ENCODE measurements at places on chromosomes 2 and 18.

DNA sequence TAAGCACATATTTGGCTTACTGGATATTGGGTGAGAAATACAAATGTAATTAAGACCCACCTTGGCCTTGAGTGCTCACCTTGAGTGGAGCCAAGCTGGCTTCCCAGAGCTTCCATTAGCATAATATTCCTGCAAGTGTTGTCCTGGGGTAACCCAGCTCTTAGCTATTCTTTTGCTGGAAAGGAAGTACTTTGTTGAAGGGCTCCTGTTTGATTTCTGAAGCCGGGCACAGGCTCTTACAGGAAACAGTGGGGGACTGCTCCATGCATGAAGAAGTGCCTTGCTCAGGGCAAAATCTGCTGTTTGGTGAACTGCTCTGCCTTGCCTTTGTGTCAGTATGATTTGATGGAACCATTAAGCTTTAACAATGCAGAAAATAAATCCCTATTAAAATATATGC lies 325.4 kb downstream of the SMAD2 start:
- DNase-seq: no peak

DNA sequence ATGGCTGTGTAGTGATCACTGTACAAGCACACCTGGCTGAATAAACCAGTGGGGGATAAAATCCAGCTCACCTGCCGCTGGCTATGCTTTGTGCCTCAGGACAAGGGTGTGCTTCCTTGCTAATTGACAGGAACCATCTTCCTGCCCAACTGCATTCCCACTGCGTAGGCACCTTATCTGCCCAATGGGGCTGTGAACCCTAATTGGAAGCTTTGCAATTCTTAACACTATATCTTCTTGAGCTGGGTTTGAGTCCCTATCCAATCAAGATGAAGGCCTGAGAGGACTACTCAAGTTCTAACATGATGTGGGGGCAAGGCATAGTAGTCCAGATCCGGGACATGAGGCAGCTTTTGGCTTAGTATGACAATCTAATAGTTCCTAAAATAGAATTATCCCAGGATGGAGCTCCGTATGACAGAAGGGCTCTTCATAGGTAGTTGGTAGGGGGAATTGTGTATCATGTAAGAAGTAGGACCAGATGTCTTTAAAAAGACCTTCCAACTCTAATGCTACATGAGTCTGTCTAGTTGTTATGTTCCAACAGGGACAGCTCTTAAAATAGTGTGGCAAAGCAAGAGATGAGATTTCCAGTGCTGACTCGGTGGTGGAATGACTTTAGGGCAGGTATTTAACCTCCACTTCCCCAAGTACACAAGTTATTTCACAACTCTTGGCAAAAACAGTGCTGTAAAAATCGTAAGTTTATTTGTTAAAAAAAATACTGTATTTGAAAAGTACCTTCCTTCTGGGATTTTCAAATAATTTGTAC lies 2.3 kb upstream of the TMEM150A start:
- no peak for DNase-seq

DNA sequence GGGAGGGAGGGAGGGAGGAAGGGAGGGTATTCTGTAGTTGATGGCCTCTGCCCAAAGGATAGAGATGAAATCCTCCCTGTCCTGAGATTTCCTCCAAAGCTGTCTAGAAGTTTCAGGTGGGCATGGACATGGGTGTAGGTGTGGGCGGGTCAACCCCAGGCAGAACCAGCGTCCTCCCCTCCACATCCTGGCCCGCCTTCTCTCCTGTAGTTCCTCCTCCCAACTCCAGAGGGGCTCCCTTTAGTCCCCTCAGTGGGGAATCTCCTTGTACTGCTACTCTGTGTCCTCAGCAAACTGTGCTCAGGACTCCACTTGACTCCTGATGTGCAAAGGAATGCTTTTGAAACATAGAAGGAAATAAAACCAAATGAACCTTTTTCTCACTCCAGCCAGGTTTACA lies 88.1 kb downstream of the MRPS9 start:
- no peak for DNase-seq

DNA sequence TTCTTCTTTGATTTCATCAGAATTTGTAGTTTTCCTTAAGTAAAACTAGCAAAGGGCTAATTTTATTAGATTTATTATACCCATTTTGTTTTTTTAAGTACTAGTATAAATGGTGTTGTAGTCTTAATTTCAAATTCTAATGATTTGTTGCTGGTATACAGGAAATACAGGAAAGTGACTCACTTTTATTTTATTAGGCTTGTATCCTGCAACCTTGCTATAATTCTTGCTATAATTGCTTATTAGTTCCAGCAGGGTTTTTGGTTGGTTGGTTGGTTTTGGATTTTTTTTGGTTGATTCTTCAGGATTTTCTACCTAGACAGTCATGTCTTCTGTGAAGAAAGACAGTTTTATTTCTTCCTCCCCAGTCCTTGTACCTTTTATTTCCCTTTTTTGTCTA lies 110.6 kb upstream of the IL1R2 start:
- no peak for DNase-seq

GRCh38 chr2:218313356-218313755 lies 21.1 kb upstream of the TMBIM1 start:
- no peak for DNase-seq

DNA sequence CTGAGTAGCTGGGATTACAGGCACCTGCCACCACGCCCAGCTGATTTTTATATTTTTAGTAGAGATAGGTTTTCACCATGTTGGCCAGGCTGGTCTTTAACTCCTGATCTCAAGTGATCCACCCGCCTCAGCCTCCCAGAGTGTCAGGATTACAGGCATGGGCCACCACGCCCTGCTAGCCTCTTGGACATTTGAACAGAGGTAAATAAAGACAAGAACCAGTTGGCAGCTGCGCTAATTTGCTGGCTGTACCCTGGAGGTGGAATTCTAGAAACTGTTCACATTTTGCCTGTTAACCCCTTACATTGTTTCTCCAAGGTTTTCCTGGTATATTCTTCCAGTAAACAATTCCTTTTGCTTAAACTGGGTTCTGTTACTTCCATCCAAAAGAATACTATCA lies 132.9 kb downstream of the CDH2 start:
- DNase-seq: no peak

DNA sequence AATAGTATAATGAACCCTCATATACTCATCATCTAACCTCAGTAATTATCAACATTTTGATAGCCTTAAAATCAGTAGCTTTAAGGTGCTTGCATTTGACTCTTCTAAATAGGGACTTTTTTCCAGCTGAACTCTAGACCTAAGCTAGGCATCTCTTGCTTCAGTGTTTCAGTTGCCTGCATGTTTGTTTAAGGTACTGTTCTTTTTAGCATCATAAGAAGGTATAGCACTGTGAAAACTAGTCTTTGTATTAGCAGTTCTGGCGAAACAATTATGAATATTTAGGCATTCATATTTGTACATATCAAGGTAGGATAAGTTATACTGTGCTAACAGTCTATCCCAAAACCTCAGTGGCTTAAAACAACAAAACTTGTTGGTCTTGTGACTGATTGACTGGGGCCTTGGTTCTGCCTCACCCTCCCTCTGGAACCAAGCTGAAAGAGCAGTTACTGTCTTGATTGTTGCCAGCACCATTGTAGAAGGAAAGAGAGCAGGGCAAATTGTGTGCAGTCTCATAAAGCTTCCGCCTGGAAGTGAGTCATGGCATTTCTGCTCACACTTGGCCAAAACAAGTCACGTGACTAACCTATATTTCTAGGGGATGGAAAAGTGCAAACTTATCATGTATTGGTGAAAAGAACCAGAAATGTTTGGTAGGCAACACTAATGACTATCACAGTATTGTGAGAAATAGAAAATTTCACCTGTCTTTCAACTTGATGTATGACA lies 24.3 kb downstream of the GALNT1 start:
- no peak for DNase-seq

- no peak for DNase-seq
Measured at GRCh38 chr2:216485237-216485636, 13.4 kb upstream of the RPL37A start.

DNA sequence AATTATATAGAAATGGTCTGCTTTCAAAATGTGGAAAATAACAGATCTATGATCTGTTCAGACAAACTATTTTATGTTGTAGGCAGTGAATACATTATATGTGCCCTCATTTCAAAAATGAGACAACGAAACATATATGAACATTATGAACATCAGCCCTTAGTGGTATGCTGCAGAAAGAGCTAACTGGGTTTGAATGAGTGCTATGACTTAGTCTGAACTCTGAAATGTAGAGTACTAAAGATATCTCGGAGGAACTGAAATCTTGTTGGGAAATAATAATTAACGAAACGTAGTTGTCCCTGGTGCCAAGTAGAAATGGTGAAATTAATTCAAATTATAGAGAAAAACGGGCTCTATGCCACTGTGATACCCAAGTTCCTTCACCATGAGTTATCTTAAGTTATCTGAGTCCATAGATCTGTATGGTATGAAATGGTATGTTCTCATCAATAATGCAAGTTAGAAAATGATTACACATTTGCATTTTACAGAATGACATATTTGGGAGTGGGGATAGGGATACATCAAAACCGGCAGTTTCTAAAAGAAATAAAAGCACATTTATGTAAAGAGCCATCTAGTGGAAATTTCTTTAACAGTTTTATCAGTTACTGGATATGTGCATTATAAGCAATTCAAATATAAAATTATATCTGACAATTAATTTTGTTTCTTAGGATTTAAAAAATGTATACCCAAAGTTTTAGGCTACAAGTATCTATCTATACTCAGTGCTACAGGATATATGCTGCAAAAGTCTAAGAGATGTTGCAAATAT lies 26.7 kb downstream of the STARD6 start:
- no peak for DNase-seq

GRCh38 chr2:208183972-208184705 lies 5.7 kb downstream of the C2orf80 start:
- no peak for DNase-seq

- no peak for DNase-seq
Measured at GRCh38 chr2:70832386-70832785, 3.2 kb downstream of the CD207 start.

DNA sequence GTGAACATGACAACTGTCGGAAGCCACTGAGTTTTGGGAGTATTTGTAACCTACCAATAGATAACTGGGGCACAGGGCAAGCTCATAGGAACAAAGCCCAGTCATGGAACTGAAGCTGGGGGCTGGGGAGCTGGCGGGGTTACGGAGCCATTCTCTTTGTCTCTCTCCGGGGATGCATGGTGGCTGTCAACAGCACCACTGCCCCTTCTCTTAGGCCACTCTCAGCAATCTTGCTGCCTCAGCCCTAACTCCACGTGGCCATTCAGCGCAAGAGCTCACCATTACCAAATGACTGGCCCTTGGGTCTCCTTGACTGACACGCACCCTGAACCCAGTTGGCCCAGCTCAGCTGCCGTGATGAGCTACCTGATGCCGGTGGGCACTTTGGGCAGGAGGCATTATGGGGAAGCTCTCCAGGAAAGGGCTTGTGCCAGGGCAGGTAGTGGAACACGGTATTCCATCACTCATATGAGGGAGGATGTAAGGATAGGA lies 33.6 kb upstream of the ODC1 start:
- DNase-seq: no peak

DNA sequence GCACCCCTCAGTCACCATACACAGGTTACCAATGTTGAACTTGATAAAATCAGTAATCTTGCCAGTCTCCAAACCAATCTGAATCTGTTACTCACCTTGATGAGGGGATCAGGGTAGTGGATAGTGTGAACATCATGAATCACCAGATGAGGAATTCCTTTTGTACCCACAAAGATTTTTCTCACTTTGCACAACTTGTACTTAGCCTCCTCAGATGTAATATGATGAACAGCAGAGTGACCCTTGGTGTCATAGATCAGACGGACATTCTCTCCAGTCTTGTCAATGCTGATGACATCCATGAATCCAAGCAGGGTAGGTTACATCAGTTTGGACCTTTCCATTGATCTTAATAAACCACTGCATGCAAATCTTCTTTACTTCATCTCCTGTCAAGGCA lies 54.7 kb downstream of the MDH1 start:
- no peak for DNase-seq

GRCh38 chr2:22692746-22693145 lies 692.2 kb upstream of the KLHL29 start:
- no peak for DNase-seq

GRCh38 chr2:118222672-118223421 lies 134.6 kb downstream of the INSIG2 start:
- DNase-seq: no peak

All from GF-D8 (cell line).